ENCODE measurements at places on chromosomes 6 and 20.

DNA sequence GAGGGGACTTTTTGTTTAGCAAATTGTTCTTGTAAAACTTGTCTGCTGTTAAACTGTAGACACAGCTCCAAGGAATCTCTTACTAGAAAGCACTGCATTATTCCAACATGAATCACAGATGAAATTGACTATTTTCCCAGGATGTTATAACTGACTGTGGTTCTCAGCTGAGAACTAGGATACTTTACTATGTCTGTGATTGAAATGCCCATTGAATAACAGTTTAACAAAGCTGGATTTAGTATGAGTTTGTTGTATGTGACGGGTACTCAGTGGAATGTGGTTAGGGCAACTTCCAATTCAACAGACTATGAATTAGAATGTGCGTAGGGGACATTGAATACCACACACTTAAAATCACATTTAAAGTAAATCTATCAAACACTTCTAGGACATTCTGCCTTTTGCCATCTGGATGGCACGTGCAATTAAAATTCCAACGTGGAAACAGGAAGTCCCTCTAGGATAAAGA is 193.4 kb upstream of the PREP start:
- no peak for DNase-seq

DNA sequence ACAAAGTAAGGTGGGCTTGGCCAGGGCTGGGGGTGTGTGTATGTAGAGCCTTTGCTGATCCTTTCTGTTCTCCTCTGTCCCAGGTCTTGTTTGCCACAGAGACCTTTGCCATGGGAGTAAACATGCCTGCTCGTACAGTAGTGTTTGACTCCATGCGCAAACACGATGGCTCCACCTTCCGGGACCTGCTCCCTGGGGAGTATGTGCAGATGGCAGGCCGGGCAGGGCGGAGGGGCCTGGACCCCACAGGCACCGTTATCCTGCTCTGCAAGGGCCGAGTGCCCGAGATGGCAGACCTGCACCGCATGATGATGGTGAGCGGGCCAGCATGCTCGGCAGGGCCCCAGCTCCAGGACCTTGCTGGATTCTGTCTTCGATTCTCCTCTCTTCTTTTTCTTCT is 6.2 kb downstream of the DXO start:
- DNase-seq = no peak

- DNase-seq = peak; percentile 26
Observed at GRCh38 chr6:44655412-44656342, 268.2 kb downstream of the CDC5L start.

DNA sequence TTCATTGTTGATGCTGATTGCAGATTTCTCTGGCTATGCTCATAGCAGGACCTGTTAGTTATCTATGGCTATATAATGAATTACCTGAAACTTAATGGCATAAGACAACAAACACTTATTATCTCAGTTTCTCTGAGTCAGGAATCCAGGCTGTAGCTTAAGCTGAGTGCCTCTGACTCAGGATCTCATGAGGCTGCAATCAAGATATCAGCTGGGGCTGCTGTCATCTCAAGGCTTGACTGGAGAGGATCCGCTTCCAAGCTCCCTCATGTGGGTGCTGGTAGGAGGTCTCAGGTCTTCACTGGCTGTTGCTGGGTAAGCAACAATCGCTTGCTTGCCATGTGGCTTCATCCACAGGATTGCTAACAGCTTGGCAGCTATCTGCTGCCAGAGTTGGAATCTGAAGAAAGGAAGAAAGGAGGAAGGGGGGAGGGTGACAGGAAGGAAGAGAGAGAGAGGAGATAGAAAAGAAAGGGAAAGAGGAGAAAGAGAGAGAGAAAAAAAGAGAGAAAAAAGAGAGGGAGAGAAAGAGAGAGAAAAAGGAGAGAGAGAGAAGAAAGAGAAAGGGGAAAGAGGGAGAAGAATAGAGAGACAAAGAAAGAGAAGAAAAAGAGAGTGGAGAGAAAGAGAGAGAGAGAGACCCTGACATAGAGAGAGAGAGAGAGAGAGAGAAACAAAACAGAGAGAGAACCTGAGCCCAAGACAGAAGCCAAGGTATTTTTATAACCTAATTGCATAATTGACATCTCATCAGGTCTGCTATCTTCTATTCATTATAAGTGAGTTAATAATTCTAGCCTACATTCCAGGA is 579.0 kb upstream of the BTBD3 start:
- no peak for DNase-seq

GRCh38 chr20:6829510-6830116 is 62.1 kb downstream of the BMP2 start:
- DNase-seq = no peak

DNA sequence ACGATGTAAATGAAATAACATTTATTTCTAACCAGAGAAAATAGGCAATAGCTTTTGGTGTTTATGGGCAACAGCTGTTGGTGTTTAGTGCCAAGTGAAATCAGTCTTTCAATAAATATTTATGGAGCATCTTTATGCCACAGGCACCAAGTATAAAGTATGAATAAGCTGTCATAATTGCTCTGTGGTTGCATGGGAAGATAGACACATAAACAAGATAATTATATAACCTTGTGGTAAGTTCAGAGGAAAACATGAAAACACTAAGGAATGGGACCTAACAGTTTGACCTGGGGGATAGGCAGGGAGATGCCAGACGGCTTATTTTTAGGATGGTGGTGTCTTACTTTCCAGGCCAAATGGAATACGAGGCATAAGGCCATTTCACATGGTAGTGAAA is 110.9 kb downstream of the GFRAL start:
- no peak for DNase-seq

GRCh38 chr20:24891546-24892393 is 57.3 kb upstream of the CST7 start:
- DNase-seq = no peak

- DNase-seq = no peak
Observed at GRCh38 chr20:2153326-2153725, 51.7 kb downstream of the STK35 start.

- no peak for DNase-seq
Observed at GRCh38 chr20:34708621-34709043, 4.5 kb downstream of the TP53INP2 start.

DNA sequence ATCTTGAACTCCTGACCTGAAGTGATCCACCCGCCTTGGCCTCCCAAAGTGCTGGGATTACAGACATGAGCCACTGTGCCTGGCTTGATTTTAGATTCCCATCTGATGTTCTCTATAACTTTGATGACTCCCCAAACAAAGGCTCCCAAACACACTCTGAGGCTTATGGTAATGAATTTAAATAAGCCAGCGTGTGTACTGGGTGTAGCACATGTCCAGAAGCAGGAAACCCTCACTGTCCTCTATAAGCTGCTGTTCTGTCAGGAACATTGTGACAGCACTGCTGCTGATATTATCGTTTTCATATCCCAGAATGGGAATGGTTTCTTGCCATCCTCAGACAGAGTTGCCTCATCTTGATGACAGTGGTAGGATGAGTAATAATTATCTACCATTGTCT is 54.1 kb upstream of the SALL4 start:
- no peak for DNase-seq

GRCh38 chr6:121260651-121261102 is 73.6 kb downstream of the TBC1D32 start:
- no peak for DNase-seq

GRCh38 chr6:170172825-170173256 is 118.0 kb downstream of the DLL1 start:
- no peak for DNase-seq

DNA sequence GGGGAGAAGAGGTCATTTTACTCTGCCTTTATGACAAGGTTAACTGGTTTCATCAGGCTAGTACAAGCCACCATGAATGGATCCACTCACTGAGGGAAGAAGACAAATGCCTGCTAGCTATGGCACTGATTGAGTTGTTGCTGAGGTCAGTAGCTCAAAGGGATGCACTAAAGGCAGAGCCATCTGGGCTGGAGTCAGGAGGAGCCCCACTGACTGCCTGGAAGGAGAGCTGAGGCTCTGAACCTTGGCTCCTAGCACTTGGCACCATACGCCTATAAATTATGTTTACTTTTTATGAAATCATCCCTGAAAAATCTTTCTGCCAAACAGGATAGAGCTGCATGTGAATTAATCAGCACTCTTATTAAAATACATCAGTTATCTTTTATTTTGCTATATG is 104.6 kb downstream of the DTD1 start:
- no peak for DNase-seq

GRCh38 chr6:158571826-158572652 is 12.1 kb downstream of the TMEM181 start:
- DNase-seq = no peak

- DNase-seq = no peak
Observed at GRCh38 chr6:19209202-19209601, 628.0 kb upstream of the ID4 start.

GRCh38 chr6:40755046-40755681 is 168.0 kb upstream of the LRFN2 start:
- no peak for DNase-seq

- no peak for DNase-seq
Observed at GRCh38 chr6:11852061-11852651, 73.6 kb upstream of the ADTRP start.

GRCh38 chr20:8849990-8850389 is 218.9 kb upstream of the PLCB4 start:
- DNase-seq = no peak

DNA sequence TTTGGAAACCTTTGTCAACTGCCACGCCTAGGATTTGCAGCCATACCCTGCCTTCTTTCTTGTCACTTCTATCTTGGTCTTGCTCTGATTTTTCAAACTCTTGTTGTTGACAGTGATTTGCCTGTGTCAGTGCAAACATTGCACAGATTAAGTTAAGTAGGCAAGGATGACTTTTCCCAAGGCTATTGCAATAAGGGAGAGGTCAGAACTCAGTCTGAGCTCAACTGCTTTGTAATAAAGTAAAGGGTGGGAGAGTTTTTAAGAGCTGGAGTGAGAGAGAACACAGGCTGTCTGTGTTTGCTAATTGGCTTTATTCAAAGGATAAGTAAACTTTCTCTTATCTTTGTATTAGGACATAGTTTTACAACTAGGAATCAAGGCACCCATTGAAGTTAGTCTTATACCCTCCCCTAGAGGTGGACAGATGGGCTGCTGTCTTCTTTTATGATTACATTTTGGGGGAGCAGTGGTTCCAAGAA is 448.6 kb downstream of the PHF3 start:
- no peak for DNase-seq

- DNase-seq = peak; percentile 23
Observed at GRCh38 chr20:49846206-49846807, 33.7 kb downstream of the SLC9A8 start.

- no peak for DNase-seq
Observed at GRCh38 chr6:124056407-124057334, 253.0 kb downstream of the NKAIN2 start.

- peak; percentile 29 for DNase-seq
Observed at GRCh38 chr20:4108495-4109306, 93.3 kb upstream of the RNF24 start.

DNA sequence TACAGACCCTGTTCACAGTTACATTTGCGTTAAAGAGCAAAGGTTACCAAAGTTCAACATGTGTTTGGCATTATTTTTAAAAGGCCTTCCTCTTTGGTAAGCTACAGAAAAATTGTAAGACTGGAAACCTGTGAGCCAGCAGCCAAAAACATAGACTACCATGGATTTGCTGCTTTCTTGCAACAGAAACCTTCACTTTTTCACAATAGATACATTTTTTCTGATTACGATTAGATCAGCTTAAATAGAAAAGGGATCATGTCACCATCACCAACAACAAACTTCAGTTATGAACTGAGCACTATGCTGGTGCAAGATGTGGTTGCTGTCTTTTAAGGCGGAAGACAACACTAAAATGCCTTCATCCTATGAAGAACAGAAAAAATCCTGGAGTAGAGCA is 112.3 kb upstream of the MARCKS start:
- no peak for DNase-seq

DNA sequence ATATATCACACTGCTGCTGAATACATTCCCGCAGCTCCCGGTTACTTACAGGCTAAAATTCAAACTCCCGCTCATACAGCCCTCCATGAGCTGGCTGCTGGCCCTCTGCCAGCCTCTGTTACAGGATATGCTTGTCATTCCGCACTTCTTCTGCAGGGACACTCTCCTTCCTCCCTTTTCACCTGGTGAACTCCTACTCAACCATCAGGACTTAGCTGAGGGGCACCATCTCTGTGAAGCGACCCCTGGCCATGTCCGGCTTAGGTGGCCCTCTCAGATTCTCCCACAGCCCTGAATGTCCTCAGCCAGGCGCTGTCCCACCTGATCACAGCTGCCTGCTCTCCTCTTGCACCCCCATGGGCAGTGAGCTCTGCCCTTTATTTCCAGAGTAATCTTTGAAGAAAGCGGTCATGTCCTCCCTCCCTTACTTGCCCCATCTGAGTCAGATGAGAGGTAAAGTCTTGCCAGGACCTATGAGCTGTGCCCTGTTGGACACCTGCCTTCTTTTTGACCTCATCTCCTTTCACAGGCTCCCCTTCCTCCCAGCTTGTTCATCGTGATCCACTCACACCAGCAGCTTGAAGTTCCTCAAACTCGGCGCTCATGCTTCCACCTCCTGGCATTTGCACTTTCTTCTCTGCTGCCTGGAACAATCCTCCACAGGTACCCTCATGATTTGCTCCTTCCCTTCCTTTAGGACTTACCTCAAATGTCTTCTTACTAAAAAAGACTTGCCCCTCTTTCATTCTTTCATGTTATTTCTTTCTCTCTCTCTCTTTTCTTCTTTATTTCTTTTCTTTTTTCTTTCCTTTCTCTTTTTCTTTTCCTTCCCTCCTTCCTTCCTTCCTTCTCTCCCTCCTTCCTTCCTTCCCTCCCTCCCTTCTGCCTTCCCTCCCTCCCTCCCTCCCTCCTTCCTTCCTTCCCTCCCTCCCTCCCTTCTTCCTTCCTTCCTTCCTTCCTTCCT is 5.6 kb downstream of the CYP24A1 start:
- no peak for DNase-seq

DNA sequence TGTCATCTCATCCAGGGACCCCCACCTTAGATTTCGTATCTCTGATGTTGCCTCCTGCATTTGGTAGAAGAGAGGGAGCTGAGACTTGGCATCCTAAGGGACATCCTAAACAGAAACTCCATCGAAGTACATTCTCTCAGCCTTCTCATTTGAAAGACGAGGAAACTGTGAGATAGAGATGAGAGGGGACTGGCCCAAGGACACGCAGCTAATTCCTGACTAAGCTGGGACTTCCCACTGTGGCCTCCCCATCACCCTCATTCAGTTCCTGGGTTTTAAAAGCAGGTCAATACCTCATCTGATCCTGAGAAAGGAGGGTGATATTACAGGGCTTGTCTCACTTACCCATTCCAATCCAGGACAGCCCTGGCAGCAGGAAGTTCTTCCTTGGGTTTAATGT is 855 bp upstream of the WFDC5 start:
- DNase-seq = no peak

GRCh38 chr6:133275213-133275612 is 34.1 kb downstream of the EYA4 start:
- DNase-seq = no peak

DNA sequence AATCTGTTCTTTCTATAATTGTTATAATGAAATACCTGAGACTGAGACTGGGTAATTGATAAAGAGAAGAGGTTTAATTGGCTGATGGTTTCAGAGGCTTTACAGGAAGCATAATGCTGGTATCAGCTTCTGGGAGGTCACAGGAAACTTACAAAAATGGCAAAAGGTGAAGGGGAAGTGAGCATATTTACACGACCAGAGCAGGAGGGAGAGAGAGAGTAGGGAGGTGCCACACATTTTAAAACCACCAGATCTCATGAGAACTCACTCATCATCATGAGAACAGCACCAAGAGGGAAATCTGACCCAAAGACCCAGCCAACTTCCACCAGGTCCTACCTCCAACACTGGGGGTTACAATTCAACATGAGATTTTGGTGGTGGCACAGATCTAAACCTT is 2.6 kb upstream of the SIRPB1 start:
- no peak for DNase-seq

GRCh38 chr6:17870300-17871188 is 116.9 kb downstream of the KIF13A start:
- DNase-seq = no peak
